ENCODE measurements at places on chromosomes 11 and 22.

DNA sequence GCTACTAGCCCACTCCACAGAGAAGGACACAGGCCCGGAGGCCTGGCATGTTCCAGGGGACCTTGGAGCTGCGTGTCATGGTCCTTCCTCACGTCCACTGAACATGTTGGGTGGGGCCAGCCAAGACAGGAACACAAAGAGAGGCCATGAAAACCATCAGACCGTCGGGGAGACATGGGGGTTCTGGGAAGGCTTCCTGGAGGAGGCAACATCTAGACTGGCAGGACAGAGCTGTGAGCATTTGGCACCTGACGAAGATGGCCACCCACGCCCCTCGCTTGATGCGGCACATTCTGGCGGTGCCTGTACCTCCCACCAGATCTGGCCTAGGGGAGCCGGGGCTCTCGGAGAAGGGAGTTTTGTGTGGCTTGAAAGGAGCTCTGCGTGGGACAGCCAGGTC lies 24.7 kb upstream of the ARHGAP8 start:
- DNase-seq = no peak

GRCh38 chr22:21942407-21943343 lies 10.0 kb downstream of the PPM1F start:
- peak; percentile 48 for DNase-seq

GRCh38 chr22:37703906-37704305 lies 7.1 kb downstream of the TRIOBP start:
- DNase-seq = no peak

DNA sequence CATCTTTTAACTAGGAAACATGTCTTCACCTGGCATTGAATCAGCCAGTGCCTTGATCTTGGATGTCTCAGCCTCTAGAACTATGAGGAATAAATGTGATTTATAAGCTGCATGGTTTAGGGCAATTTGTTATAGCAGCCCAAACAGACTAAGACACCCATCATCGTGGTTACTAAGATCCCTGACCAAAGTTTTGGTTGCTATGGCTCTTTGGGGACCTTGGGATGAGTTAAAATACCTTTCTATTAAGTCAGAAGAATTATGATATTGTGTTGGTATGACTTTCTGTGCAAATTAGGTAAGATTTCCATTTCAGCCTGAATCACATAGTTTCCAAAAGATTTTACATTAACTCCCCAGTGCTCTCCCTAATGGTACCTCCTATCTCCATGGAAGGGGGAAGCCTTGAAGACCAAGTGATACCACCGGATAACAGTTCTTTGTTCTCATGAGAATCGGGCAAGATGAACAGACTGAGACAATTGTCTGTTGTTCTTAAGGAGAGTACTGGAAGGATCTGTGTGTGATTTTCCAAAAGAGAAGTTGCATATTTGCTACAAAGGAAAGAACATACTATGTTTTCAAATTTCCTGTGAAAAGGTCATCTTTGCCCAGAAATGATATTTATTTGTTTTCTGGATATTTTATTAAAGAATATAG lies 60.4 kb upstream of the UBASH3B start:
- no peak for DNase-seq

- no peak for DNase-seq
Measured at GRCh38 chr11:71263386-71263785, 11.0 kb upstream of the SHANK2 start.

- no peak for DNase-seq
Measured at GRCh38 chr11:134932761-134933160, 520.7 kb upstream of the B3GAT1 start.

- no peak for DNase-seq
Measured at GRCh38 chr11:65266210-65266609, 4.4 kb downstream of the POLA2 start.

- peak; percentile 20 for DNase-seq
Measured at GRCh38 chr11:19116276-19116970, 545 bp upstream of the ZDHHC13 start.

- DNase-seq = no peak
Measured at GRCh38 chr11:112584672-112585071, 324.0 kb upstream of the PLET1 start.

DNA sequence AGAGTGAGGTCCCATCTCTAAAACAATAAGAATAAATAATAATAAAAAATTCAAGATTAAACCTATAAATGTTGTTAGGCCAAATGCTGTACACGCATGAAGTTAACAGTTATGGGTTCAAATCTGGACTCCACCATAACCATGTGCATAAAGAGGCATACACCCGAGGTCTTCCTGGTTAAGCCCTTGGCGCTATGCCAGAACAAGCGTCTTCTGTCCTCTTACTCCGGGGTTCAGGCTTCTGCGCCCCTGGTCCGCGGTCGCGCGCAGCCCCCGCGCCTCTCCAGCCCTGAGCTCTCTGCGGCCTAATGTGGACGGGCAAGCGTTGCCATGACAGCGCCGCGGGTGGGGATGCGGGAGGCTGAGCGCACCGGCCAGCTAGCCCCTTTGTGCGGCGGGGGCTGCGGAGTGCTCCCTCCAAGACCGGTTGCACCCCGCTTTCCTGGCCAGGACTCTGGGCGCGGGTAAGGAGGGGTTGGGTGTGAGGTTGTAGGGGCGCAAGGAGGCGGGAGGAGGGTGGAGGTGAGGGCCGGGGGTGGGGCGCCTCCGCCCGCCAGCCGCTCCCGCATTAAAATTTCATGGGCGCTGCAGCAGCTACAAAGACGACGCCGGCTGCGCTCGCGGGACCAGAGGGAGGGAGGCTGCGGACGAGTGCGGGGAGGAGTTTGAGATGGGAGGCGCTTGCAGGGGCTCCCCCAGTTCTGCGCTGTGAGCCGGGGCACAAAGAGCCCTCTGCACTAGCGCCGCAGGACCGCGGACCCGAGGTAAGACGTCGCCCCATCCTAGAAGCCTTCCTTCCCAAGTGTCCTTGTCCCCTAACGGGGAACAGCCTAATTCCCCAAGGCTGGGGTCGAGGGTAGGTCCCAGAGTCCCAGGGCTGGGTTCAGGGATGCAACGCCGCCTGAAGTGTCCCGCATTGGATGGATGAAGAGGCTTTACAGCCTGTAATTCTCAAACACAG lies at the start of gene MIAT:
Gene MIAT (plus strand): TSS at position 698 of the 961 bp plus-strand sequence.
- DNase-seq = peak; percentile 80

DNA sequence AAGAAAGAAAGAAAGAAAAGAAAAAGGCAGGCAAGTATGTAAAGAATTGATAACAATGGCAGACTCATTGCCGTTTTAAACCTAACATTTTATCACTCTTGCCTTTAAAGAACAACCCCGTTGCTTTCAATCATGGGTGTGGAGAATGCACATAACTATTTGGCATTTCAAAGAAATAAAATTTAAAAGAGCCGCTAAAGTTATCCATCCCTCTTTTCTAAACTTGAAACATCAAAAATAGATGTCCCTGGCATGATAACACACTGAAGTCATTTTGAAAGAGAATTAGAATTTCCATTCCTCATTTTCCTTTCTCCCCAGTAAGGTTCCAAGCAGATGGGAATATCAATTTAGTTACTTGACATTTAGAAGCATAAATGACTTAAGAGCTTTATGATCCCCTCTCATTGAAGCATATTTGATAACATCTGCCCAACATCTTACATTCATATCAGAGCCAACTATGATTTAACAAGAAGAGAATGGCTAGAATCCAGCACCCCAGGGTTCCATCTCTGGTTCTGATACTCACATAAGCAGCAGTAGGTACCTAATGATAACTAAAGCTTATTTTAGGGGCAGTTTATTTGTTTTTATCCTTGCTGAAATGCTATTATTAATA lies 529.6 kb upstream of the LRRC4C start:
- DNase-seq = no peak

- no peak for DNase-seq
Measured at GRCh38 chr11:29129844-29130243, 887.0 kb downstream of the KCNA4 start.

- DNase-seq = no peak
Measured at GRCh38 chr11:121575250-121575962, 122.6 kb upstream of the SORL1-AS1 start.

DNA sequence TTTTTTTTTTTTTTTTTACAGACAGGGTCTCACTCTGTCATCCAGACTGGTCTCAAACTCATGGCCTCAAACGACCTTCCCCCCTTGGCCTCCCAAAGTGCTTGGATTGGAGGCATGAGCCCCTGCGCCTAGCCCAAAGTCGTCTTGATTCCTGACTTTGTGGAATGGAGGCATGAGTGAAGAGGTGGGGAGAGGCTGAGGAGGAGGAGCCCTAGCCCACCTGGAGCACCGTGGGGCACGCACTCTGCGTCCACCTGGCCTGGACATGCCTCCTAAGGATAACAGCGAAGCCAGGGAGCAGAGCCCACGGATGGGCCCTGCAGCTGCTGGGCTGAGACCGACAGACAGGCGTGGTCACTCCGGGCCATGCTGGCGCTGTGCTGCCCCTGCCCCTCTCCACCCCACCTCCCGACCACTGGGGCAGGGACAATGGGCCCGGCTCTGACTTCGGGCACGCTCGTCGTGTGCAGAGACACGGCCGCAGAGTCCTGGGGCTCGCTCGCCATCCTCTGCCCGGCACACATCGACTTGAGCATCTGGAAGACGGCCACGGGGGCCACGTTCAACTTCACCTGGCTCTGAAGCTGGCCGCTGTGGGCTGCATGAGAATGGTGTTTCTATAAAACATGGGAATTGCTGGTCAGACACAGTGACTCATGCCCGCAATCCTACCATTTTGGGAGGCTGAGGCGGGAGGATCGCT lies 34.8 kb downstream of the LRRC74B start:
- DNase-seq = no peak

Data from activated T-cell treated with anti-CD3 and anti-CD28 coated beads, Interleukin-2, amount 50 U/mL, for 48 hours (primary cell).